Activated CD8-positive, alpha-beta memory T cell treated with anti-CD3 and anti-CD28 coated beads, Interleukin-2, amount 10 ng/mL, durations not matched to agents 7 days and 5 days (primary cell): ENCODE measurements at places on chromosomes 5 and 9. TPM values are rescaled to one million over a fixed set of nuclear protein-coding genes. Genes with fewer than 3 reads are reported as not detected.

GRCh38 chr9:73009649-73010288 lies 56.9 kb upstream of the ALDH1A1 start:
- DNase-seq = no peak
- H3K4me1 ChIP-seq = no peaks in the 10 kb centered on the region
- no peak overlapping the region for H3K4me3 ChIP-seq
- H3K36me3 ChIP-seq = no peaks in the 10 kb centered on the region
- peaks cover 45% of the 10 kb centered on the region for H3K27me3 ChIP-seq
- H3K27ac ChIP-seq = no peak overlapping the region

DNA sequence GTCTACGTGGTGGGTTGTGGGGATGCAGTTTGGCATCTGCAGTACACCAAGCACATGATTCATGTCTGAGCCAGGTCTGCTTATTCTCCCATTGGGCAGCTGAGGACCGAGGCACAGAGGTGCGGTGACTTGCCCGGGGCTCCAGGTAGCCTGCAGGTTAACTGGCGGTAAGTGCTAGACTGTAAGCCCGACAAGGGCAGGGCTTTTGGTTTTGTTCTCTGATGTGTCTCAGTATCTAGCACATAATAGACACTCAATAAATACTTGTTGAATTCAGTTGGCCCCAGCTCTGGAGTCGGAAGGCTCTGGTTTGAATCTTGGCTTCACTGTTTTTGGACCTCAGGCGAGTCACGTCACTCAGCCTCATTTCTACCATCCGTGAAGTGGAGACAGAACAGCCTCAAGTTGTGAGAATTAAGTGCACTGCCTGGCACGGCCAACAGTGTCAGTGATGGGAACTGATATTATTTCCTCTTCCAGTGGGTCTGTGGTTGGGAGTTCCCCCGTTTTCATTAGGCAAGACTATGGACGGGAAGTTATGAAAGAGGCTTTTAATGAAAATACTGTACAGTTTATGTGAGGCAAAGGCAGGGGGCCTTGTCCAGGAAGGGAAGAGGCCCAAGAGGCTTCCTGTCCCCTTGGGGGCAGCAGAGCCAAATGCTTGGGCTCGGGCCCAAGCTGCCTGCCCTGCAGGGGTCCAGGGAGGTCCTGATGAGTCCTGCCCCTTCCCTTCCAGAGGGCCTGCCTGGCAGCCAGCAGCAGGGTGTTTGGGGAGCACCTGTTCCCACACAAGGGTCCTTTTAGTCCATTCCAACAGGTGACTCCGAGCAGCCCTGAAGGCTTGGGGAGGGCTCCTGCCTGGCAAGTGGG lies 3.3 kb downstream of the PRELID1 start:
- peaks cover 54% of the 10 kb centered on the region for H3K36me3 ChIP-seq
- no peak for DNase-seq
- H3K4me3 ChIP-seq = no peak overlapping the region
- H3K4me1 ChIP-seq = peaks cover 56% of the 10 kb centered on the region

Gene PCDHAC2
- not detected for total RNA-seq

DNA sequence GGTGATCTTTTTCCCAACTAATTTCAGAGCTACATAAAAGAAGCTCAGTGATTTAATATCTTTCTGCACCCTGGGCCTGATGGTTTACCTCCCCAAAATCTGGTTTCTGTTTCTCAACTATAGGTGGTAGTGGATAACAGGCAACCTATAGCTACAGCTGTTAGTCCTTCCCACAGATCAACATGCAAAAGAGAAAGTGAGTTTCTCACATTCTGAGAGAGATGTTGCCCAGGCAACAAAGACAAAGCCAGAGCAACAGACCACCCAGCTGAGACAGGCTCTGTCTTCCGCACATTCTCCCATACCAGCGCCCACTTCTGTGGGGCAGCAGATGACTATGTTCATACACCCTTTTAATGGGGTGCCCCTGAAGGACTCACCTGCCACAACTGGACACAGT lies 40.7 kb upstream of the PPP2R2B start:
- peaks cover 3% of the 10 kb centered on the region for H3K4me1 ChIP-seq
- no peak overlapping the region for H3K4me3 ChIP-seq
- H3K27me3 ChIP-seq = no peaks in the 10 kb centered on the region
- DNase-seq = no peak
- H3K27ac ChIP-seq = no peak overlapping the region

DNA sequence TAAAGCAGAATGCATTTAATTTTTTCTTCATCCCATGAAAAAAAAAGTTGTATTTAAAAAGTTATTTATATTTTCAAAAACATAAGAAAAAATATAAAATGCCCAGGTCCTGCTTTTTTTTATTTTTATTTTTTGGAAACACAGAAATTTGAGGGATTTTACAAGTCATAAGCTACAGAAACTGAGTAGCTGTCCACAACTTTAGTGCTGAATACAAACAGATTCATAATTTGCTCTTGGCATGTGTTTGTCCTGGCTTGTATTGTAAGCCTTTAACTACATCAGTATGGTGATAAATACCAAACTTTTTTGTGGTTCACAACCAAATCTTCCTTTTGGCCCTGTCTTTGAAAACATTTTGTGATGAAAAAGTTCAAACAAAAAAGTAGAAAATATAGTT lies 7.5 kb upstream of the PLCXD3 start:
- no peaks in the 10 kb centered on the region for H3K4me1 ChIP-seq
- peaks cover 2% of the 10 kb centered on the region for H3K27me3 ChIP-seq
- H3K27ac ChIP-seq = no peak overlapping the region
- no peaks in the 10 kb centered on the region for H3K36me3 ChIP-seq
- DNase-seq = no peak
- H3K4me3 ChIP-seq = no peak overlapping the region

Gene CKMT2
- not detected for total RNA-seq

- H3K36me3 ChIP-seq = no peaks in the 10 kb centered on the region
- H3K4me1 ChIP-seq = no peaks in the 10 kb centered on the region
- no peaks in the 10 kb centered on the region for H3K27me3 ChIP-seq
- no peak overlapping the region for H3K27ac ChIP-seq
- DNase-seq = no peak
Observed at GRCh38 chr5:169200125-169200778, 100.7 kb downstream of the SLIT3 start.
